ENCODE measurements at places on chromosomes 3 and 15.

DNA sequence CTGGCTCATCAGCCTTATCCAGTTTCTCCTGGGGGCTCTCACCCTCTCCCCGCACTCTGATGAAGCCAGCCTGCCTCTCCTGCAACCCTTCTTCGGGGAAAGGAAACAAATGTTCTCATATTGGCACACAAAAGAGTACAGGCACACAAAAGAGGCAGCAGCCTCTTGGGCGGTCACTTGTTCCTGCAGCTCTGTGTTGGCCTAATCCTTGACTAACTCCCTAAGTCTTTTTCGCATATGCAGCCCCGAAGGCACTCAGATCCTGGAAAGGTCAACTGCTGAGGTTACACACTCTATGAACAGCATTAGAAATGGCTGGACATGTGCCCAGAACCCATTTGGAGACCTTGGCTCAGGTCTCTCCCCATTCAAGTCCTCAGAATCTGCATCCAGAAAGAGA lies 7.4 kb upstream of the CAMP start:
- DNase-seq = no peak

GRCh38 chr3:141122455-141123030 lies 71.4 kb downstream of the SPSB4 start:
- no peak for DNase-seq

- no peak for DNase-seq
These were observed 39.2 kb upstream of the NMNAT3 start for GRCh38 chr3:139716908-139717485.

GRCh38 chr15:85905751-85906450 lies 111.2 kb upstream of the KLHL25 start:
- no peak for DNase-seq

DNA sequence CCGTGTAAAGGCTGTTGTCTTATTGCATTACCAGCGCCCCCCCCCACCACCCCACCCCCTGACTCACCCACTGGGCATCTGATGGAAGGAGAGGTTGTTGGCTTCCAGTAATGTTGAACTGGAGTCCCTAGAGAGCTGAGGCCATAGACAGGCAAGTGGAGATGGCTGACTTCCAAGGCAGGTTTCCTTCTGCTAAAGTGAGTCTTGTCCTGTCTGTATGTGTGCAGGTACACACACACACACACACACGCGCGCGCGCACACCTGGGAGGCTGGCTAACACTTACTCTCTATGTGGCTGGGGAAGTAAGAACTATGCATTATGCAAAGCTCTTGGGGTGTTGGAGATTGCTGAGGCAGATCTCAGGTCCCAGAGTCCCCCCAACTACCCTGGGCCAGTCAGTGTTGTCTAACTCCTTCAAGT lies 1.6 kb upstream of the KY start:
- no peak for DNase-seq

DNA sequence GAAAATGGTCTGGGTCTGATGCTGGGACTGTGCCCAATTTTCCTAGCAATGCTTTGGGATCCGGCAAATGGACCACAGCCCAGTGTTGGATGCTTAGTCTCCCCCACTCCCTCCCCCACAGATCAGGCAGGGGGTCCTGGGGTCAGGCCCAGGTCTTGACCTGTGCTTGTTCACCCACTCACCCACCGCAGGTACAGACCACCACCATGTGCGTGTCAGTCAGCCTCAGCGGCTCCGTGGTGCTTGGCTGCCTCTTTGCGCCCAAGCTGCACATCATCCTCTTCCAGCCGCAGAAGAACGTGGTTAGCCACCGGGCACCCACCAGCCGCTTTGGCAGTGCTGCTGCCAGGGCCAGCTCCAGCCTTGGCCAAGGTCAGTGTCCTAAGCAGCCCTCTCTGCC lies 10.6 kb downstream of the GRM2 start:
- no peak for DNase-seq

DNA sequence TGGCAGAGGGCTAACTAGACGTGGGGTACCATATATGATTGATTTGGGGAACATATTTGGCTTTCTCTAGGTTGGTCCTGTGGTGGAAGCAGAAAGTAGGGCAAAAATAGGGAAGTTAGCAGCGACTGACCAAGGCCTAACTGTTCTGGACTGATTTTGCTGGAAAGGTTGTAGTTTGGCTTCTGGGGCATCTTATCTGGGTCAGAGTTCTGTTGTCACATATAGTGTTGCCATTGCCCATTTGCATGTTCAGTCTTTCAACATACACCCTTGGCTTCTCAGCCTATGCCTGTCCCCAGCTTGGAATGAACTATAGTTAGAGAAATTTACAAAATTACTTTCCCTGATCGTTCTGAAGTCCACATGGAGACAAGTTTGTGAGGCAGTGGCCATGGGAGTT lies 426.5 kb downstream of the TBC1D5 start:
- DNase-seq = no peak

GRCh38 chr3:75192146-75192616 lies 471.9 kb upstream of the FRG2C start:
- DNase-seq = no peak

GRCh38 chr15:74782259-74783071 lies 585 bp downstream of the CSK start:
- peak; percentile 52 for DNase-seq

DNA sequence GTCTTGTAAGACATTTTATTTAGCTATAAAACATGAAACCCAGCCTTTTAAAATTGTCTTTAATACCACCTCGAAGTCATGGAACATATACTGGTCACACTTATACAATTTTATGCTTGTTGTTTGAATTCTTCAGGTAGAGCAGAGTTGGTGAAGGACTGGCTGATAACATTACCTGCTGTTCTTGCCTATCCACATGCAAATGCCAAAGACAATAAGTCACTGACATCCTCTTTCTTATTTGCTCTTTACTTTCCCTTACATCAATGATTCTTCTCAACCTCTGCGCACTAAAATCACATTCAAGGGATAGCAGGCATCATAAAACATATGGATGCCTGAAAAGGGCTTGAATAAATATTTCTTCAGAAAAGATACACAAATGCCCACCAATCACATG lies 392.5 kb upstream of the ATP11B start:
- no peak for DNase-seq

- DNase-seq = no peak
These were observed 804 bp upstream of the BRPF1 start for GRCh38 chr3:9730657-9731205.

DNA sequence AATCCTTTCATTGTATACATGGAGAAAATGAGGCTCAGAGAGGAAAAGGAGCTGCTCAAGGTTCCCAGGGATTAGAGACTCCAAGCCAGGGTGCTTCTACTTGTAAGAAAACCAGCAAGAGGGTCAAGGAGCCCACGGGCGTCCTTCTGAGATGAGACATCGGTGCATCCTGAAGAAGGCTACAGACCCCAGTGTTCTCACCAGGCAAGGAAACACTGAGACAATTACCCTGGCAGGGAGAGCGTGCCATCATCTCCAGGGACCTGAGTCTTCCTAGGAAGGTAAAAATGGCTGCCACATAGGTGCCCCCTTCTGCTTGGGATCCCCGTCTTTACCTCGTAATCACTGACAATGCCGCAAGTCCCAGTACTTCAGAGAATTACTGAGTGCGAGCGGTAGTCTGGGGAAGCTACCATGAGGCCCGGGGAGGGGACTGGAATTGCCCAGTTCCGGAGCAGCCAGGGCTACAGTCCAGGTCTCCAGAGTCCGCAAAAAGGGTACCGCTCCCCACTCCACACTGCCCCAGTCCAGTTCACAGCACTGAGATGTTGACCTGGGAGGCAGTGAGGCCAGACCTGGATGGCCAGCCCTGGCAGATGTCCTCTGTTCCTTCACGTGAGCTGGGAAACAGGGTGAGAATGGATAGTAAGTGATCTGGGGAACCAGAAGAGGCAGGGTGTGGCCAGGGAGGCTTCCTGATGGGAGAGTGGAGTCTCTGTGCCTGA lies 164.7 kb upstream of the SMAD3 start:
- DNase-seq = no peak

DNA sequence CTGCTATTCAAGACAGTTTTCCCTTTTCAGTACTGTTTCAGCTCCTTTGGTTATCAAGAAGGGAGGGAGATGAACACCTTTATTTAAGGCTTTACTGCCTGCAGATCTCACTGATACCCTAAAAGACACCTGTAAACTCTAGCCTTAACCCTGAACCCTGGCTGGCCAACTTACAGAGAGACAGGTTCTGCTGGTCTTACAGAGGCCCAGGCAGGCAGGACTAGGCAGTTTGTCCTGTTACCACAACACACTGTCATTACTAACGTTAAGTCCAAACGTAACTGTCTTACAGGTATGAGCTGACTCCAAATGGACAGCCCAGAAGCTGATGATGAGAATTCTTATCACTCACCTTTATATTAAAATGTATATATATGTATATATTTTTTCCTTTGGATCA lies 42.1 kb downstream of the ESYT3 start:
- no peak for DNase-seq

DNA sequence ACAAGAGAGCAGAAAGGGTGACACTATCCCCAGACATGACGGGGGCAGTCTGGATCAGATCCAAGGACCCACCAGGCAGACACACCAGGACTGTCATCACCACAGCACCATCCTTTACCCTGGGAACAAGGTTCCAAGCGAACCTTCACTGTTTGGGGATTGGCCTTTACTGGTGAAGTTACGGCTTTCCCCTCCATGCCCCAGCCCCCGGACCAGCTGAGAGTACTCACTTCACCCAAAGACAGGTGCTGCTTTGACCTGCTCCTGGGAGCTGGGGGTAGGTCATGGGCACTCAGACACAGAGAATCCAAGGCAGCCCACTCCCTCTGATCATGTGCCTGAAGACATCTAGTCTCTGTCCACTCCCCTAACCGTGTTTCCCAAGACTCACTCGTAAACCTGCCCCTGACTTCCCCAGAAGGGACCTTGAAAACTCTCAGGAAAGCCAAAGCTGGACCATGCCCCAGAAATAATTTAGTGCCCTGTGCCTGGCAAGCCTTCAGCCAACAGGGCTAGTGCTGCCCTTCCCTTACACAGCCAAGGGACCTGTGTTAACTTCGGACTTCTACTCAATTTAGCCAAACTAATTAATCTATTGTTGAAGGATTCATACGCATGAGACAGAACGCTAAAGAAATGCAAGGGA lies 2.8 kb downstream of the RRP9 start:
- DNase-seq = no peak

GRCh38 chr3:63413523-63413922 lies 135.4 kb downstream of the SYNPR start:
- DNase-seq = no peak

- DNase-seq = no peak
These were observed 608.4 kb downstream of the CADM2 start for GRCh38 chr3:85567071-85567676.

- no peak for DNase-seq
These were observed 45.6 kb upstream of the TFRC start for GRCh38 chr3:196127308-196128040.

GRCh38 chr3:172915911-172916514 lies 165.5 kb downstream of the ECT2 start:
- DNase-seq = no peak

- DNase-seq = no peak
These were observed 48.6 kb downstream of the SHOX2 start for GRCh38 chr3:158057666-158058065.

DNA sequence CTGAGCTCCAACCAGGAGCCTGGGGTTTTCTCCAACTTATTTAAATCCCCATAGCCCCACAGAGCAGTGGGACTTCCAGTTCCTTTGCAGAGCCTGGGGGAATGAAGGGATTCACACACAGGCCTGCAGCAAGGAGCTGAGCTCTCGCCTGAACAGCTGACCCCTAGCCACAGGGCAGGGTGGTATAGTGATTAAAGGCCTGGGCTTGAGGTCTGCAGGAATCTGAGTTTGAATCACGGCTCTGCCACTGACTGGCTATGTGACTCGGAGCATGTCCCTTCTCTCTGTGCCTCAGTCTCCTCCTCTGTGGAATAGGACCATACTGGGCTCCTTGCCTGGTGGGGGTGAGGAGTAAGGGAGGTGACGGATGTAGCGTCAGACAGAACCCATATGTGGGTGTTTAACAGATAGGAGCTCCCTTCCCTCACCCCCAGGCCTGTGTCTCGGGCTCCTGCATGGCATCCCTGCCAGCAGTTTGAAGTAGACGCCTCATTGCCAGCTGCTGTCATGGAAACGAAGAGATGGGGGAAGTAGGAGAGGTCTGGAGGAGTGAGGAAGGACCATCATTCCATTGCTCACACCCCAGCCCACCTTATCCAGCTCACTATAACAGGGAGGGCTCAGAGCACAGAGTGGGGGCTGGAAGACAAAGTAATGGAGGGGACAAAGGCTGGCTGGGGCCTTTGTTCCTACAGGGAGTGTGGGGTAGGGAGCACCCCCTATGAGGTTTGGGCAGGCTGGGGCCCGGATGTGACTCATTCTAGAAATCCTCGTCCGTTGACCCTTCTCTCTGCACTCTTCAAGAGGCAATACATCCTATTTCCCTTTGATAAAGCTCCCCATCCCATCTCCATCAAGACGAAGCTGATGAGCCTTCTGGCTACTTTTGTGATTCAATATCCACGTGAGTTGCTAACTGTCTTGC lies 14.8 kb downstream of the HRH1 start:
- no peak for DNase-seq

GRCh38 chr3:45914362-45915058 lies 28.2 kb downstream of the CCR9 start:
- DNase-seq = no peak

DNA sequence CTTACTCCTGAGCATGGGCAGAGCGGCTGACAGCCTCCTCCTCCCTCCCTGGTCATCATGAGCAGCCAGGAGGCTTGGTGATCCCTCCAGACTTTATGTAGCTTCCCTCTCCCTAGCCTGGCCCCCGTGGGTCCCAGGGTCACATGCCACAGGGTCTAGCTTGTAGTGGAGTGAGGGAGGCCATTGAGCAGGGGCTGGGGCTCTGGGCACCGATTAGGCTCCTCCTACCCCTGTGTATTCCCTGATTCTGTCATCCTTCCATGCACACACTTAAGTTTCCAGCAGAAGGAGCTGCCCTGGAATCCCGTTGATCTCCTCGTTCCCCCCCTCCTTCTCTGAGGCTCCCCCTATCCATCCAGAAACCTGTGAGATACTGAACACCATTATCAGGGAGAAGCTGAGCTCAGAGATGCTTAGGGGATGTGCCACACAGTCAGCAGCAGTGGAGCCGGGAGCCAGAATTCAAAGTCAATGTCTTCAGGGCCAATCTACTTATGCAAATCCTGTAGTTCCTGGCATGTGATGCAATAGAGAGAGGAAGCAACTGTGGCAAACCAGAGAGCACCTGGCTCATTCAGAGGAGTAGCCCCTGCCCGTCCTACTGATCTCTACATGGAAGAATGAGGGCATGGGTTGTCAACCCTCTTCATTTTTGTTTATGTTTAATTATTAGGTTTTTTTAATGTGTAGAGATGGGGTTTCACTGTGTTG lies 17.2 kb downstream of the CCDC33 start:
- DNase-seq = no peak

DNA sequence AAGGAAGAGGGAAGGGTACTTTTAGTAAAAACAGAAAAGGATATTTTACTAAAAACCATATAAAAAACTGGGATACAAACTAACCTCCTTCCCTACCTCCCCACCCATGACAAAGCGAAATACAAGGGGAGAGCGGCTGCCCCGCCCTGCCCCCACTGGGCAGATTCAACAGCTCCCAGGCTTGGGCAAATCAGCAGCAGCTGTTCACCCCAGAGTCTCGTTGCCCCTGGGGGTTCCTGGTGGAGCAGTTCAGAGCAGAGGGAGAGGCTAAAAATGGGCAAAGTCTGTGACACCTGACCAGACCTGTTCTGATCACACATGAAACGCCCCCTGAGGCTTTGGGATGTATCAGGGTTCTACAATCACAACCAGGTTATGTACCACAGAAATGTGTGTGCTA lies 2.5 kb upstream of the ETFA start:
- DNase-seq = no peak

GRCh38 chr15:34699968-34700640 lies 54.7 kb downstream of the GJD2 start:
- no peak for DNase-seq

Measured in left lobe of liver (tissue), 2 donors.